ENCODE measurements at places on chromosomes 2 and 18.

DNA sequence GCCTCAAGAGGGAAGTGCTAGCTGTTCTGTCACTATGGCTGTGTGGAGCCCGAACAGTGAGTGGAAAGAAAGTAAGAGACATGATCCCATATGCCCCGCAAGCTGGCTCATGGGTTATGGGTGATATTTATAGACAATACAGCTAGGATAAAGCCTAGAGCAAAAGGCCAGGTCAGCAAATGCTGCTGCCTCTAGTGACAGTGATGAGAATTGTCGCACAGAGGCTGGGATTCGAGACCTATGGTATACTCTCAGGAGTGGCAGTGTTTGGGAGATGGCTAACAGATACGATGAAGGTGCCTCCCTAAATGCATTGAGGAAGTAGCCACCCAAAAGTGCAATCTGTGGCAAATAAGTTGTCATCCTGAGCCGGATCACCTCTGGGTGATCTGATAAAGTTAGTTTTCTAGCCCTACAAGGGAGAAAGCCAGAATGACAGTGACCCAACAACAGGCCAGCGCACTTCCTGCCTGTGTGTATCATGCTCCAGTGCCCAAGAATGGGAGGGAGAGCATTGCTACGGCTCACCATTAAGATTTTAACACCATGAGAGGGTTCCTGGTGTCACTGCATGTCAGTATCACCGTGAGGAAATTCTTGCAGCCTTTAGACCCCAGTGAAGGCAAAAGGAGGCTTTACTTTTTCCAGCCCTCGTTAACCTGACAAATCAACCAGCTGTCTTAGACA lies 92.2 kb upstream of the TGFA start:
- DNase-seq: no peak

GRCh38 chr18:35455926-35456763 lies 41.6 kb downstream of the INO80C start:
- DNase-seq: no peak

DNA sequence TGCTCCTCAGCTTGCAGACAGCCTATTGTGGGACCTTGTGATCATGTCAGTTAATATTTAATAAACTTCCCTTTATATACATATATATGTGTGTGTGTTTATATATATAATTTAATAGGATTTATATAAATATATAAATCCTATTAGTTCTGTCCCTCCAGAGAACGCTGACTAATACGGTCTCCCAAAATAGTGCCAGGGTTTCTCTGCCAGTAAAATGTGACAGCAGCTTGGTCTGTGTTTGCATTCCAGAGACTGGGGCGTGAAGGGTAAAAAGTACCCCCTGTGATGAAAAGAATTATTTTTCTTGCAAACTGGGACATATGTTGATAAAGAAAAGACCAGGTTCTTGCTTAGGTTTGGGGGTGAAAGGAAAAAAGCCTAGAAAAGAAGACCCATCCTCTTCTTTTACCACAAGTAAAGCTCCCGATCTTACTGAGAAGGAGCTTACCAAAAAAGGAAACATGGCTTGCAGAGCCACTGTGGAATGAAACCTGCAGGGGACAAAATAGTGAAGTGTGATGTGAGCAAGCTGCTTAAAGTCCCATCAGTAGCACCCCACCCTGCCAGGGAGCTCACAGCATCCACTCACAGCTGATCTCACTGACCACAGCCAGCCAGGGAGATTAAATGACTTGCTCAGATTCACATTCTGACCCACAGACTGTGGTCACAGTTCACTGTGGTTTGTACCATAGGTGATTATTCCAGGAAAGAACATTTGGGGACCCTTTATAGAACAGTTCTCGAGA lies 110.9 kb upstream of the RMP24 start:
- DNase-seq: no peak

GRCh38 chr18:61350578-61350977 lies 17.3 kb downstream of the CDH20 start:
- no peak for DNase-seq

DNA sequence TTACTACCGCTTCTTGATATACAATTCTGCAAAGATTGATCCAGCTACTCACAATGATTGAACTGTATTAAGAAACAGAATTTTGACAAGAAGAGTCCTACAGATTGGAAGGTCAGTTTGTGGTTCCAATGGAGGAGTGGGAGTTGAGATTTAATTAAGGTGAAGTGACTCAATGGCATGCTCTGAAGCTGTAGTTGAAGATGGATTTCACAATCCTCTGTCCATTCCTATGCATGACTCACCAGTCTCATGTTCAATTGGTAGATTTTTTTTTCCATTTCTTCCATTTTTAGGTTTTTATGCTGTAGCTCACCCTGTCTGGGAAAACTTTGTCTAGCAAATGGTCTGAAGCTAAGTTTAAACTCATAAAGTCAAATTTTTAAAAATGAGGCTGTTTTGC lies 83.3 kb downstream of the DPP4 start:
- no peak for DNase-seq

GRCh38 chr2:138016351-138017087 lies 52.2 kb downstream of the HNMT start:
- DNase-seq: no peak

GRCh38 chr2:156892467-156893281 lies 364.8 kb upstream of the GALNT5 start:
- DNase-seq: no peak

DNA sequence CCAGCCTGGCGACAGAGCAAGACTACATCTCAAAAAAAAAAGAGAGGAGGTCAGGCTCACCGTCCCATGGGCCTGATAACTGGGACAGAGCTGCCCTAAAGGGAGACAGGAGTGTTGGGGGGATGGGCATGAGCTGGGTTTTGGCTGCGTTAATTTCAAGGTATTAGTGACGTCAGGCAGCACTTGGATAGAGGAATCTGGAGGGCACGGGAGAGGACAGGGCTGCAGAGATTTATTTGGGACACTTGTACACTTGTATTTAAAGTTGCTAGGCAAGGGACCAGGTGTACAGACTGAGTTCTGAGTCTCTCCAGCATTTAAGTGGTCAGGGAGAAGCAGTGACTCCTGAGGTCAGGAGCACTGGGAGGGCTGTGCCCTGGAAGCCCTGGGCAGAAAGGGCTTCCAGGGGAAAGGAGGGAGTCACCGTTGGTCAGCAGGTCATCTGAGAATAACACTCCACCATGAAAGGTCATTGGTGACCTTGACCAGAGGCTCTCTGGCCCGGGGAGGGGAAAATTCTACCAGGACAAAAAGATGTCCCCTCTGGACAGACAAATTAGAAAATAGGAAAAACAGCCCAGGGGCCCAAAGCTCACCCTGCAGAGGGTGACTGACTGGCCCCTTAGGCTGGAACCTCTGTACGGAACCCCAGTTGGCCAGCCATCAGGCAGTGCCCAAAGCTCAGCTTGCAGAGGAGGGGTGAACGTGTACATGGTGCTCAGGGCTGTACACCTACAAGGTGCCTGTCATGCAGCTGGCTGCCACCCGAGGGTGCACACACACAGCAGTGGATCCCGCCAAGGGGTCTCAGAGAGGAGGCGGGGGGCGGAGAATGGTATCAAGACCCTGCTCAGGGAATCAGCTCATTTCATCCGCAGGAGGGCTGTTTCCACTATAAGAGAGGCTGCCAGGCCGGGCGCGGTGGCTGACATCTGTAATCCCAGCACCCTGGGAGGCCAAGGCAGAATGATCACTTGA lies 23.0 kb upstream of the CNNM3 start:
- no peak for DNase-seq

- DNase-seq: peak; percentile 59
These were observed 3.8 kb downstream of the LBH start for GRCh38 chr2:30235008-30235655.

GRCh38 chr2:72989770-72990556 lies 72.6 kb downstream of the EMX1 start:
- DNase-seq: no peak

GRCh38 chr2:135638825-135639224 lies 102.8 kb upstream of the UBXN4 start:
- DNase-seq: no peak

- DNase-seq: no peak
These were observed 47.3 kb downstream of the MERTK start for GRCh38 chr2:111945444-111946293.

DNA sequence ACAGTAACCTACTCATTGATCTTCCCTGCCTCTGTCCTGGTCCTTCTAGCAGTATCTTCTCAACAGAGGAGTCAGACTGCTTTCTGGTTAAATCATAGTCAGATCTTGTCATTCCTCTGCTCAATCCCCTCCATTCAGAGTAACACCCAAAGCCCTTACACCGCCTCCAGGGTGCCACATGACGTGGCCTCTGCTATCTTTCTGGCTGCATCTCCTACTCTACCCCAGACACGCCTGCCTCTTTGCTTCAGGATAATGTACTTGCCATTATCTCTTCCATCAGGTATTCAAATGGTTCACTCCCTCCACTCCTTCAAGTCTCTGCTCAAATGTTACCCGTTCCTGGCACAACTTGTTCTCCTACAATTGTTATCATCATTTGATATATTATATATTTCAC lies 36.3 kb upstream of the ACVR2A start:
- DNase-seq: no peak

DNA sequence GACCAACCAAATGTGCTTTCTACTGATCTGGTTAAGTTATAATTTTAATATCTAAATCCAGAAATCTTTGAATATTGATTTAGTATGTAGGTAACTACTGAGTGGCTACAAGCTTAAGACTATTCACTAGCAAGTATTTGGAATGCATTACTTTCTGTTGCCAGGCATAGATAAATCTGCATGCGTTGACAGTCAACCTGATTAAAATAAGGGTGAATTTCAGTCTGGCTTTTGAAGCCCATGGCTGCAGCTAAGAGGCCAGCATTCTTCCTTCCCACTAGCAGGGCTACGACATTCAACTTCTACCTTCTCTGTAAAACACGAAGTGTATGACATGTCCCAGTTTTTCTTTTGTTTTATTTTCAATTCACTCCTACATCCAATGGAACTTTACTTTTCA lies 340.6 kb downstream of the EPHA4 start:
- DNase-seq: no peak

- no peak for DNase-seq
These were observed 35.0 kb downstream of the NEDD4L start for GRCh38 chr18:58078889-58079573.

DNA sequence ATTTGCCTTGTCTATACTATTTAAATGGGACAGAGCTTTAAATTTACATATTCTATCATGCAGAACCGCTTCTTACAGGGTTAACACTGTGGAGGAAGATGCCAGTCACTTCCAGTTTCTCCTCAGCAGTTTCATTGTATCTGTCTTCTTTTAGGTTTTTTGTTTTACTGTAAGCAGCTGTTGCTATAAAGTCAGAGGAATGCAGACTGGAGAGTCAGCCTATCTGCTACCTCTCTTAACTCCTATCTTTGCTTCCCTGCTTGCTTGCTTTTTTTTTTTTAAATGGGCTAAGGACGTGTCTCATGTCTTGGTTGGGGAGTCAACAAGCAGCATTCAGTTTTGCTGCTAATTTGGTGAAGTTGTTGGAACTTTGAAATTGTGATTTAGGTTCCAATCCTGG lies 8.9 kb downstream of the EPC2 start:
- no peak for DNase-seq

DNA sequence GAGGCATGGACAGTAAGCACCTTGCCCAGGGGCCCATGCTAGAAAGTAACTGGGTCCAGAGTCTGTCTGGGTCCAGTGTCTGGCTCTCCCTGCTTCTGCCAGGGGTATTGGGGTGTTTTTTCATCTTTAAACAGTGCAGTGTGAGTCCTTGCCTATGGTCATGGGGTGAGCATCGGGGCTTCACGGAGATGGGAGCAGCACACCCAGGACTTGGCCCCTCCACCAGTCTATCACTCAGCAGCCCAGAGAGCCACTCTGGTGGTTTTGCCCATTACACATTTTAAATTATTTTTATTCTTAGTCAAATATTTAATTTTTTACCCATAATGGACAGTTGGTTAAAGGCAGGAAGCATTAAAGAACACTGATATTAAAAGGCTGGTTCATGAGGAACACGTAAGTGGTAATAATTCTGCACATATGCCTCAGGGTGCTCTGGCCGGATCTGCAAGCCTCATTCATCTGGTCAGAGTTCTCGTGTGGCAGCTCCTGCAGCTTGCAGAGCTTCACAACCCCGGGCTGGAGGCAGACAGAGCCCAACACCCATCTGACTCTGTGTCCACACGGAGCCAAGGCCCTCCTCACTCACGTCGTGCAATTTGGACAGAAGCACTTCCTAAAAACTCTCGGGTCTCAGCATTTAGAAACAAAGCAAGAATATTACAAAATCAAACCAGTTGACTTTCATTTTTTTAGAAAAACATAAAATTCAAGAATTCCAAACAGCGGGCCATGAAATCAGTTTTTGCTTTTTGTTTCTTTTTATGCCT lies 204.1 kb downstream of the CTIF start:
- no peak for DNase-seq

DNA sequence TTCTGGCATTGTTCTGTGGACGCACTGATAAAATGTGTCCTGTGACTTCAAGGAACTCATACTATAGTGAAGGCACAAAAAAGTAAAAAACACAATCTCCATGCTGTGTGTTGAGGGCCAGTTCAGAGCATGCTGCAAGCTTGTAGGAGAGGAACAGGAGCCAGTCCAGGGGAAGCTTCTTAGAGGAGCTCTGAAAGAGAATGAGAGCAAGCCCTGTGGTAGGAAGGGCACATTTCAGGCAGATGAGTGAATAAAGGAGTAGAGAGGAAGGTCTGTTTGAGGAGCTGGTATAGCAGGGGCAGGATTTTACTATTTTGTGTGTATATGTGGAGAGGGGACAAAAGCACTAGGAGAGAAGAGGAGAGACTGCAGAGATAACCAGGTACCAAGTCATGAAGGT lies 478.3 kb downstream of the ZEB2 start:
- no peak for DNase-seq

GRCh38 chr18:55732227-55733106 lies 144.5 kb upstream of the TCF4 start:
- DNase-seq: no peak

- no peak for DNase-seq
These were observed 109.0 kb upstream of the ALK start for GRCh38 chr2:30030361-30030760.

DNA sequence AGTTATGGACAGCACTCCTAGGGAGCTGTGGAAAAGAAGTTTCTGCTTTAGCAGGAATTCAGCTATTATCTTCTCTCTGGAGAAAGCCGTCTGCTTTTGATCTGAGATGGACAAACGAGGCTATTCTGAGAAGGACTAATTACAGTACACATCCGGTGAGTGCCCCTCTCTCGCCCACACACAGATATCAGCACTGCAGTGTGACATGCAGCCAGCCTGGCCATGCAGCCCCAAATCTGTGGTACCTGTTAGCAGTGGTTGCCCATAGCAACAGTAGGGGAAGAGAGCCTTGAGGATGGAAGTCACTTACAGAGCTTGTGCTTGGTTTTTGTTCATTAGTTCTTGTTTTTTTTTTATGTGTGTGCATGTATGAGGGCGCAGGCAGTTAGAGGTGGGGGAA lies 73.9 kb upstream of the TRIB2 start:
- no peak for DNase-seq

DNA sequence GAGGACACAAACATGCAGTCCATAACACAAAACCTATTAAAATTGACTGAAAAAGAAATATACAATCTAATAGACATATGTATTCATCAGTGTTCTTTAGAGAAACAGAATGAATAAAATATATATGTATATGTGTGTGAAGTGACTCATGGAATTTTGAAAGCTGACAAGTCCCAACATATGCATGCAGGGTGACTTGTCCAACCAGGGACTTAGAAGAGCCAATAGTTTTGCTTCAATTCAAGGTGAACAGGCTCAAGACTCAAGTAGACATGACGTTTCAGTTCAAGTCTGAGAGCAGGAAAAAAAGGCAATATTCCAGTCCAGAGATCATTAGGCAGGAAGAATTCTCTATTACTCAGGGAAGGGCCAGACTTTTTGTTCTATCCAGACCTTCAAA lies 271.2 kb upstream of the SETBP1 start:
- DNase-seq: no peak

GRCh38 chr2:128756365-128756717 lies 437.7 kb upstream of the HS6ST1 start:
- DNase-seq: no peak

- DNase-seq: no peak
These were observed 492.5 kb upstream of the SPHKAP start for GRCh38 chr2:228673876-228674554.

Measured in activated CD4-positive, alpha-beta T cell treated with anti-CD3 and anti-CD28 coated beads, Interleukin-2, amount 50 U/mL, for 1 hour (primary cell).